ENCODE measurements at places on chromosomes 2 and 18. TPM values are rescaled to one million over a fixed set of nuclear protein-coding genes. Genes with fewer than 3 reads are reported as not detected.
A peak's percentile ranks its signal among the peaks of the same experiment; 100 is the strongest.

DNA sequence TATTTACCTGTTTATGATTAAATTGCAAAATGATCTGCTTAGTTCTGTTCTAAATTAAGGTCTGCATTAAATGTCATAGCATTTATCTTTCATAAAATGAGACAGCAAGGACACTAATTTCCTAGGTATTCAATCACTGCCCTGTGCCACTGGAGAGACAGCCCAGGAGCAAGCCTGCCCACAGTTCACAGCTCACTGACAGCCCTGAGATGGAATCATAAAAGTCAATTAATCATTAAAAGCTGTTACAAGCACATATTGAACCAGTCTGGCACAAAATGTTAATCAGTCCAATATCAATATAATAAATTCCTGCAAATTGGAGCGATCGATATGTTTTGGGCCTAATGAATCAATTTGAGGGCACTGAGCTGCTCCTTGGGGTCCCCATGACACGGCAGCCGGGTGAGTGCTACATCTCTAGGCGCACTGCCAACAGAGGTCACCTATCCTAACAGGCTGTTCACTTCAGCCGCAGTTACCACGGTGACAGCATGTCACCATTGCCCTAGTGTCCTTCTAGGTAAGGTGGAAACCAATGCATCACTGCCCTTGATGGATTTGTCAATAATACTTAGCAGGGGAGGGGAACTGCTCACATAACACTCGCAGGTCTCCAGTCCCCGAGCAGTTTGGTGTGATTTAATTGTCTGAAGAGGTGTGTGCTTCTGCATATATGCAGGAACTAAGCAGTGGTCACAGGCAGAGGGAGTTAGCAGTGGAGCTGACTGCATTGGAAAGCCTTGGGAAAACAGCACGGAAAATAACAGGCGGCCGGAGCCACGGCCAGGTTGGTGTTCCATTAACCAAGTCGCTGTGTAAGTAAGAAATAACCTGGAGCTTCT, 47.3 kb downstream of the POU3F3 start:
- no peaks in the 10 kb centered on the region for H3K4me1 ChIP-seq
- no peak for DNase-seq
- H3K27me3 ChIP-seq, result no peaks in the 10 kb centered on the region
- no peaks in the 10 kb centered on the region for H3K36me3 ChIP-seq

- H3K4me1 ChIP-seq, result peaks cover 8% of the 10 kb centered on the region
- DNase-seq, result no peak
- H3K27me3 ChIP-seq, result no peaks in the 10 kb centered on the region
- H3K4me3 ChIP-seq, result no peak overlapping the region
- H3K36me3 ChIP-seq, result peaks cover 34% of the 10 kb centered on the region
Observed at GRCh38 chr2:102155703-102156515, 13.4 kb downstream of the IL1R1 start.

DNA sequence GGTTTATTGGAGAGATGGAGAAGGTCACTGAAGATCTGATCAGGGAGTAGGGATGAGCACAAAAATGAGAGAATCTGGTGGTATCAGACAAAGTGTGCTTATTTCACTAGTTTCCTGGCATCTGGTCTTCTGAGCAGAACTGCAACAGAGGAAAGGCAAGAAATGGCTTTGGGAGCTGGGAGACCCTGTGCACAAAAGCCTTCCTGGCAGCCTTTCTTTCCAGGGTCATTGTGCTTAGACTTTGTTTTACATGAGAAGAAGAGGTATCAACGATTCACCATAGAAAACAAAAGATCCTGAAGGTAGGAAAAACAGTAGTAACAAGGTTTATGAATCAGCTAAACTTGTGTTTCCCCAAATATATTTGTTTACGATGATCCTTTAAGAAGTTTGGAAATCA, 162.9 kb downstream of the CNTNAP5 start:
- H3K27ac ChIP-seq, result no peak overlapping the region
- no peaks in the 10 kb centered on the region for H3K36me3 ChIP-seq
- DNase-seq, result no peak
- H3K4me3 ChIP-seq, result no peak overlapping the region
- H3K27me3 ChIP-seq, result no peaks in the 10 kb centered on the region
- no peaks in the 10 kb centered on the region for H3K4me1 ChIP-seq

GRCh38 chr2:62675062-62675461, 30.5 kb upstream of the EHBP1 start:
- no peaks in the 10 kb centered on the region for H3K27me3 ChIP-seq
- peaks cover 6% of the 10 kb centered on the region for H3K4me1 ChIP-seq
- H3K4me3 ChIP-seq, result no peak overlapping the region
- H3K27ac ChIP-seq, result no peak overlapping the region

GRCh38 chr2:196170213-196170605, 1.2 kb downstream of the STK17B start:
- peak overlapping the region; percentile 95 for H3K4me3 ChIP-seq
- H3K4me1 ChIP-seq, result peaks cover 35% of the 10 kb centered on the region
- no peak for DNase-seq

DNA sequence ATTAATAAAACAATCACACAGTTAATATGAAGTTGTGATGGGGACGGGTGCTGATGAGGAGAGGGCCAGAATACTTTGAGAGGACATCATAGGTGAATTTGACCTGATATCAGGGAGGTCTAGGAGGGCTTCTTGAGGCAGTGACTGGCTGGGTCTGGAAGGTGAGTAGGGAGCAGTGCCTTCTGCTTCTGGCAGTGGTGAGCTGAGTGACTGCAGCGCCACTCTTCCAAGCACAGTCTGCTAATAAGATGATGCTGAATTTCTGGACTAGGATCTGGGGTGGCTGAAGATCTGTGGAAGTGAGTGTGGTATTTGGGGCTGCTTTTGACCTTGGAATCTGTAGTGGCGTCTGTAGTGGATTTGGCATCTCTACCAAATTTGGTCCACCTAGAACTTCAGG, 5.5 kb downstream of the DGKD start:
- H3K4me3 ChIP-seq, result no peak overlapping the region
- H3K36me3 ChIP-seq, result no peaks in the 10 kb centered on the region
- DNase-seq, result no peak

DNA sequence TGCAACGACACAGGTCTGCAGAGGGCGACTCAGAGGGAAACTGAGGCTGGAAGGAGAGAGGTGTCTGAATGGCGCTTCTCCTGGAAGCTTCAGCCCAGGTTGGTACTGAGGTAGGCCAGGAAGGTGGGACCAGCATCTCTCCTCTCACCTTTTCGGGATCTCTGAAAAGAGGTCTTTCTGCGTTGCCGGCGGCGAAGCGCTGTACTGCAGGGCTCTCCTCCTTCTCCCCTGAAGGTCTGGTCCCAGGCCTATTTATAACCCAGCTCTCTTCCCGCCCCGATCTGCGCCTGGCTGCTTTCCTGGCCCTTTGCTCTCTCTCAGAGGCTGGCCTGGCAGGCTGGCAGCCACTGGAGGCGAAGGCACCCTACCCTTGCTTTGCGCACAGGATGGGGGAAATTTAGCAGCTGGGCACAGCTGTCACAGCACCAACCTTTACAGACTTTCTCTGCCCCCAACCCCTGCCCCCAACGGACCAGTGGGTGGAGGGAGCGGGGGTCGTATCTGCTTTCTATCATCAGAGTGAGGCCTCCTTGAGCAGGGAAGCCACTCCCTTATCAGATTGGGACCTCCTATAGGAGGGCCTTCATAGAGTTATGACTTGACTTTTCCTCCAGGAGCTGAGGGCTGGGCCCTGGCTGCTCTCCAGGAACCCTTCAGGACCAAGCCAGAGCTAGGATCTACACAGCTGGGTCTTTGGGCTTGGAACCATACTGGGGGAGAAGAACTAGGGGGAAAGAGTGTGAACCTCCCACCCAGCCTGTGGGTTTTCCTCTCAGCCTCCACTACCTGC, 1.1 kb downstream of the DYSF start:
- peak overlapping the region; percentile 79 for H3K4me3 ChIP-seq
- no peak for DNase-seq

- no peak overlapping the region for H3K27ac ChIP-seq
- no peak for DNase-seq
- H3K4me1 ChIP-seq, result no peaks in the 10 kb centered on the region
- H3K27me3 ChIP-seq, result no peaks in the 10 kb centered on the region
- no peaks in the 10 kb centered on the region for H3K36me3 ChIP-seq
Observed at GRCh38 chr2:220071696-220072095, 444.3 kb downstream of the SLC4A3 start.

- H3K4me3 ChIP-seq, result no peak overlapping the region
- H3K4me1 ChIP-seq, result no peaks in the 10 kb centered on the region
- H3K27ac ChIP-seq, result no peak overlapping the region
- no peaks in the 10 kb centered on the region for H3K27me3 ChIP-seq
- H3K36me3 ChIP-seq, result no peaks in the 10 kb centered on the region
Observed at GRCh38 chr2:88003074-88003755, 13.1 kb downstream of the RNU2-63P start.

DNA sequence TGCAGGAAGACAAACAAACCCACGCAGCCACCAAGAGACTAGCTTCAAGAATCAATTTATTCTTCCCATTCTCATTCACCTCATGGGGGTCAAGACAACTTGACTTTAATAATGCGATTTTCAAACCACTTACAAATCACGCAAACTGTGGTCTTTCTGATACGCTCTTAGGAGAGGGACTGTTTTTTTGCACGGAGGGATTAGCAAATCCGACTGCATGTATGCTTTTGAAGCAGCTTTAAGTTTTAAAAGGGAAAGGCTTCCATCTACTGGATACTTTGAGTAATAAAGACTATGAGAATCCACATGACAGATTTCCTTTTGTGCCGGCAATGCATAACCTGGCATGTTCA, 322.9 kb upstream of the KCNJ3 start:
- DNase-seq, result no peak
- H3K27ac ChIP-seq, result no peak overlapping the region
- H3K27me3 ChIP-seq, result no peaks in the 10 kb centered on the region
- H3K4me3 ChIP-seq, result peak overlapping the region; percentile 5
- H3K4me1 ChIP-seq, result no peaks in the 10 kb centered on the region
- no peaks in the 10 kb centered on the region for H3K36me3 ChIP-seq

DNA sequence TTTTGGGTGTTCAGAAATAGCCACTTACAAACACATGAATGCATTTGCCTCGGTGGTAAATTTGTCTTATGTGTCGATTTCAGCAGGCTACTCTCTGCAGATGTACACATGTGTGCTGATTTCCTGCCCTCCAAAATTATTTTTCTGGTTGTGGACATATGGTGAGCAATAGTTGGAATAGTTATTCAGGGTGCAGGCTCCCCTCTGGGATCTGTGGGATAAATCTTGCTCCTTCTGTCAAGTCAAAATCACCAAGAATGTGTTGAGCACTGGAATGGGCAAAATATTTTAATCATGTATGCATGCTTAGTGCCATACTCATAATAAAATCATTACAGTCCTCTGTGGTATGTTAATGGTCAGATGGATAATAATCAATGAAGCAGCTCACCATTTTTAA, 684.5 kb downstream of the BCL11A start:
- H3K4me1 ChIP-seq, result no peaks in the 10 kb centered on the region
- no peak for DNase-seq
- no peak overlapping the region for H3K4me3 ChIP-seq
- H3K27ac ChIP-seq, result no peak overlapping the region

DNA sequence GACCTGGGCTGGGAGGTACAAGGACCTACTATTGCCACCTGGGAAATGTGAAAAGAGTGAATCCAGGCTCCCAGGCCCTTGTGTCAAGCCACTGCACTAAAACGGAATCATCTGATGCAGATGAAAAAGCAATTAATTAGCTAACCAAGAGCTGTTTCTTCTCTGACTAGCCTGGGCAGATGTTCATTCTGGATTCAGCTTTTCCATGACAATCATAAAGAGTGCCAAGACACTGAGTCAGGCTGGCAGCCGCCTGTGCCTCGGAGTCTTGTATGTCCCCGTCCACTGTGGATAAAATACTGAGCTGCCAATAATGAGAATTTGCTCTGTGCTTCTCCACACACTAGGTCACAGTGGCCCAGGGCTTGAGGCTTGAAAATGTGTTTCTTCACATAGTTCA, 21.7 kb upstream of the LCLAT1 start:
- H3K27me3 ChIP-seq, result no peaks in the 10 kb centered on the region
- no peak overlapping the region for H3K4me3 ChIP-seq
- no peak for DNase-seq
- peaks cover 49% of the 10 kb centered on the region for H3K4me1 ChIP-seq
- H3K27ac ChIP-seq, result no peak overlapping the region

The BBS5 gene
- total RNA-seq, result 21.1 TPM

The SYT4 gene
- total RNA-seq, result not detected

The GALR1 gene
- total RNA-seq, result under 0.01 TPM

The SFT2D3 gene
- total RNA-seq, result 9.5 TPM

The GALNT14 gene
- total RNA-seq, result 1.6 TPM

The EML6 gene
- total RNA-seq, result 0.92 TPM

Data from thoracic aorta (tissue), 2 donors.